GM12892 (cell line): ENCODE measurements at places on chromosomes 5 and 9.

GRCh38 chr5:21145376-21145775 lies 1157.4 kb upstream of the CDH18 start:
- no peak for DNase-seq

GRCh38 chr5:5066276-5067186 lies 73.6 kb upstream of the ADAMTS16 start:
- DNase-seq, result no peak

- no peak for DNase-seq
Measured at GRCh38 chr9:737400-738120, 103.9 kb upstream of the DMRT1 start.

GRCh38 chr5:134435560-134435959 lies 23.9 kb upstream of the CDKN2AIPNL start:
- no peak for DNase-seq

GRCh38 chr9:89153232-89154017 lies 25.2 kb downstream of the SHC3 start:
- DNase-seq, result no peak
